Activated naive CD8-positive, alpha-beta T cell treated with anti-CD3 and anti-CD28 coated beads, Interleukin-2, amount 10 ng/mL, durations not matched to agents 7 days and 5 days (primary cell): ENCODE measurements at places on chromosomes 12 and 14. TPM values are rescaled to one million over a fixed set of nuclear protein-coding genes. Genes with fewer than 3 reads are reported as not detected.

Gene TAS2R9
- not detected for total RNA-seq

GRCh38 chr14:72608391-72609204 is 285.3 kb downstream of the DPF3 start:
- DNase-seq, result no peak

DNA sequence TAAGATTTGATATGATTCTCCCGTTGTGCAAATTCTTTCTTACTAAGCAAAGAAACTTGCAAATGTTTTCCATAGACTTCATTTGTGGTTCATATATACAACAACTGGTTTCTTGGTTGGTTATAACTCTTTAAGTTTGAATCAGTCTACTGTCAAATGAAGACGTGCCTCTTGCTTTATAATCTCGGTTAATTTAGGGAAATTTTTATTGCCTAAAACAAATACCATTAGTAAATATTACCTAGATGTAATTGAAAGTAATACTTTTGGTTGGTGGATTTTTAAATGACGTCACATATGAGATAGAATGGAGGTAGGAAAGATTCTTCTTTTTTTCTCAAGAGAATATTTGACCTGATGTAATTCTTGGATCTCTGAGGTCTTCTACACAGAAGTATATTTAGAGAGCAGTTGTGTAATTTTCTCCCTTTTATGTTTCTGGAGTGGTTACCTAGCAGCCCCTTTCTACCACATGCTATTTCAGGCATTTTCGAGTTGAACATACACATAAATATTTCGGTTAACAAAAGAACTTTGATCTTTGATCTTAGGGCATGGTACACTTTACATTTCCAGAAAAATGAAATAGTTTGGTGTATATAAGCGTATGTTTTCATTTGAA is 1.7 kb downstream of the ATF7IP start:
- no peak for DNase-seq

Gene USP15
- total RNA-seq, result 163 TPM

DNA sequence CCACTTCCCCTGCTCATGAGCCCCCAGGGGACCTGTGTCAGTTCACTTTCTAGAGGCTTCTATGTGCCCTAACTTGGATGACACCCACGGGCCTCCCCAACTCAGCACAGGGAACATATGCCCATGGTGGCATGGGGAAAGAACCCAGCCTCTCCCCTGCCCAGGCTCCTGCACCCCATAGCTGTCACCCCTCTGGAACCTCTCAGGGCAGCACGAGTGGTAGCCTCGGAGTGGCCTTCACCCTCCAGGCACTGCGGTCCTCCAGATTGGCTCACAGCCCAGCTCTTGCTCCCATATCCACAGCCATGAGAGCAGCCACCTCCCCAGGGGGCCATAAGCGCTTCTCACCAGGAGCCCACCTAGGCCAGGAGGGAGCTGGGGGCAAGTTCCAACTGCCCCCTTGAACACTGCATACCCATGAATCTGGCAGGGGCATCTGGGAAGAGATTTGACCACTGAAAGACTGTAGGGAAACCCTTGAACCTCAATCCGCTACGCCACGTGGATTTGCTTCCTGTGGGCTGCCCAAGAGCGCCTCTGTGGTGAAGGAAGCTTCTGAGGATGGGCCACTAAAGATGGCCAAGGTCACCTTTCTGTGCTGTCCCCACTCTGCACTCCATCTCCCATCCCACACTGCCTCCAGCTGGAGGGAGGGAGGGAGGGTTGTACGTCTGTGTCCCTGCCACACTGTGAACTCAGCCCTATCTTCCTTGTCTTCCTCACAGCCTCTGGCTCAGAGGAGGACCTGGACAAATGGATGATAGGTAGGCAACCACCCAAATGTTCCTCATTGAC is 11.9 kb downstream of the PLD4 start:
- DNase-seq, result no peak

Gene HOXC6
- not detected for total RNA-seq

Gene OTX2
- total RNA-seq, result not detected

Gene RASSF8
- 0.91 TPM for total RNA-seq

Gene BIN2
- 164 TPM for total RNA-seq

- DNase-seq, result no peak
These were observed 10.1 kb downstream of the LLPH start for GRCh38 chr12:66120477-66120876.

DNA sequence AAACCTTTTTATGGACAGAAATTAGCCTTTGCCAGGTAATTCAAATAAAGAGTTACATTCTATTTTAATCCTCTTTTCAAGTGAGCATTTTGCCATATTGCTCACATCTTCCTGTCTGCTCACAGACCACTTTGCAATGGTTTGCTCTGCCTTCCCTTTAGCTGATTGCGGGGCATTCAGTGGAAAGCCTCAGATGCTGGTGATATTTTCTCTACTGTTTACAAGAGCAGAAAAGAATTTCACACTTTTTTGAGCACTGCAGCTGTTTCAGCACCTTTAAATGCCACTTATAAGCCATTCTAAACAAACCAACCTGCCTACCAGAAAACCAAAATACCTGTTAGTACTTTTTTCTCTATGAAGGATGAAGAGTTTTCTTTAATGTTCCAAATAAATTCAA is 195.7 kb upstream of the LRIG3 start:
- DNase-seq, result no peak

Gene NEUROD4
- not detected for total RNA-seq

Gene ZNF641
- 32.0 TPM for total RNA-seq

Gene FGF6
- total RNA-seq, result not detected

GRCh38 chr12:29519585-29520182 is 22.2 kb upstream of the OVCH1 start:
- DNase-seq, result no peak

- DNase-seq, result no peak
These were observed 15.4 kb upstream of the GTF2A1 start for GRCh38 chr14:81236138-81236537.

Gene KNTC1
- 125 TPM for total RNA-seq
